ENCODE measurements at places on chromosomes 7 and 10.

DNA sequence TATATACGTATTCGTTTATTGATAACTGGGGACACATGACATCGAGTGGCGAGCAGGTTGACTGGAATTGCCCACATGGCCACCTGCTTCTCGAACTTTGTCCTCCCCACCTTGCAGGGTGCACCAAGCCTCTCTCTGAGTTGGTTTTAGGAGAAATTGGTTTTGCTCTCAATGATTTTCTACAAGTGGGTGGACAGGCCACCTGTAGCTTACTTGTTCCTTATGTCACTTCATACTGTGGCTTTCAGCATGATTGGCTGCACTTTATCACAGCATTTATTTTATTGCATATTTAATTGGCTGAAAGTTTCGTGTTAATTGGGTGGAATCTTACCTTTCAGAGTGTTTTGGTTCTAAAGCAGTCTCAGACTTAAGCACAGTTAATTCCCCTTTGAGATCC lies 215.6 kb upstream of the SHH start:
- no peak for DNase-seq

- DNase-seq = no peak
Measured at GRCh38 chr10:43167498-43167889, 29.2 kb downstream of the CSGALNACT2 start.

DNA sequence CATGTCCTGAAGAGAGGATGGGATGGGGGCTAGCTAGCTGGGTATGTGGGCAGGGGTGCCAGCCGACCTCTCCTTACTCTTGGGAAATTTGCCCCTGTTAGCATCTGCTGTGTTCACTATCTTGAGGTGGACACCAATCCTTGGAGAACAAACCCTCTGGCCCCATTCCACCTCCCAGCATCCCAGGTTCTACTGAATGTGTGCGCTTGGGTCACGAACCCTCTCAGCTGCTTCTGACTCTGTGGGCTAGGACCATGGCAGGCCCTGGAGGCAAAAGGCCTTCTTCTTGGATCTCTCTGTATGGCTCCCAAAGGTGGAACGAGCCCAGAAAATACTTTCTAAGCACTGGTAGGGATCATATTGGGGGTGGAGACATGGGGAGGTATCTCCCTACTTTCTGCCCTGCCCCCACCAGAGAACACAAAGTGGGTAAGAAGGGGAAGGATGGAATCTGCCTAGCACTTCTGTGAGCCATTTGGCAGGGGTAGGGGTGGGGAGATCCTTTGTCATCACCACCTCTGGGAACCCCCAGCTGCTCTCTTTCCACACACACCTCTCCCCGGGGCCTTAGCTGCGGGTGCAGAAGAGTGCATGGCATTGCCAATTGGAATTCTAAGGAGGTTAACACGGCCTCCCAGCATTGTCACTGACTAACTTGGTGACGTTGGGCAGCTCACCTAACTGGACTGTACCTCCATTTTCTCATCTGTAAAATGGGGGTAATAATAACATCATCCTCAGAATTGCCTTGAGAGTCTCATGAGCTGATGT lies 7.7 kb downstream of the UNC5B start:
- no peak for DNase-seq

DNA sequence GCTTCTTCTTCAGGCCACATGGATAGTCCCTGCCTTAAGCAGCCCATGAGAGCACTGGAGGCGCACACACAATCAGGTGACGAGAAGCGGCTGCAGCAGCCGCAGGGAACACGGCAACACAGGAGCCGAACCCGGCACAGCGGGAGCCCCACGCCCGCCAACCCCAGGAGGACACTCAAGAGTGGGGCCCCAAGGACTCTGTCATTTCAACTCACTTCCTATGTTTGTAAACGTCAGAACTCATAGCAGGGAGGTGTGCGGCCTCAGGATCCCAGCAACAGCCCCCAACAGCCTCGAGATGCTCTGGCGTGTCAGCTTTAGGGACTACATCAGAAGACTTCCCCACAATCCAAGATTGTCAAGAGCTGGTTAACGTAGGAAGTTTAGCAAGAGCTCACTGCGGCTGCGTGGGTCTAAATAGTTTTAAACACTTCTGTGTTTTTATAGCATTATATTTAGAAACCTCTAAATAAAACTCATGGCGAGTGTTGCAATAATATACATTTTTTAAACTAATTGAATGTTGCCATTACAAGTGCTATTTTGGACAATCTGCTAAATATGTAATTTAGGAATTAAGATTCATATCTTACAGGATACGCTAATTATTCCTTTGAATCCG lies 123.4 kb downstream of the MAD1L1 start:
- DNase-seq = no peak

GRCh38 chr10:13705526-13706174 lies 118.9 kb downstream of the PRPF18 start:
- no peak for DNase-seq

- no peak for DNase-seq
Measured at GRCh38 chr10:101050208-101051069, 11.3 kb upstream of the KAZALD1 start.

- DNase-seq = no peak
Measured at GRCh38 chr10:125177641-125178640, 17.6 kb upstream of the CTBP2 start.

DNA sequence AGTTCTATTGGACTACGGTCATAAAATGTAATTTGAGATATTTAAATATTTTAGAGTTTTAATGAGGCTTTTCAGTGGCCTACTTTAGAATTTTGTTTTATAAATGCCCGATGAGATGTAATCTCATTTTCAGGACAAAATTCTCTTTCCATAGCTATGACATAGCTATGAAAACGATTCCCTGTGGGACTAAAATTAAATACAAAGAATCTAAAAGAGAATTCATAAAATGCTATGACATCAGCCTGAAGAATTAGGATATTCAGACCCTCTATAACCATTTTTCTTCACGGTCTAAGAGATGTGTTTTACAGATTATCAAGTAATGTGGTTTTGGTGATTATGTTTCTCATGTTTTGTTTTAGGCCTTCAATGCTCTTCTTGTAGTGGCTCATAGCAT lies 48.2 kb upstream of the ODAD2 start:
- DNase-seq = no peak

- DNase-seq = no peak
Measured at GRCh38 chr7:45084901-45085618, 3.7 kb downstream of the NACAD start.

GRCh38 chr10:92846-93245 lies 42.4 kb upstream of the ZMYND11 start:
- DNase-seq = no peak

GRCh38 chr10:3455385-3456334 lies 283.1 kb upstream of the PITRM1 start:
- DNase-seq = no peak

DNA sequence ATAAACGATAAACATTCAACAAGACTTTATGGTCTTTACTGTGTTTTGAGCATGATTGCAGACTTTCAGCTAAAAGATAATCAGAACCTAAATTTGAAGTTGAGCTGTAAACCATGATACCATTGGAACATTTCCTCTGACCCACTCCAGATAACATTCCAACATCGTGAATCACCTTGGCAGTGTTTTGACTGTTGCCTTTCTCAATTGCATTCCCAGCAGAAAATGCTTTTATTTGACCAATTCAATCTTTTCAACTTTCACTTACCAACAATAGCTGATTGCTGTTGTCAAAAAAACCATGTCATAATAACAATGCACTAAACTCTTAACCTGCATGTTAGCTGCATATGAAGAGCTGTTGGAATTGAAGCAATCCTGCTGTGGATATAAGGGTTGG lies 165.5 kb downstream of the MDFIC start:
- DNase-seq = no peak

DNA sequence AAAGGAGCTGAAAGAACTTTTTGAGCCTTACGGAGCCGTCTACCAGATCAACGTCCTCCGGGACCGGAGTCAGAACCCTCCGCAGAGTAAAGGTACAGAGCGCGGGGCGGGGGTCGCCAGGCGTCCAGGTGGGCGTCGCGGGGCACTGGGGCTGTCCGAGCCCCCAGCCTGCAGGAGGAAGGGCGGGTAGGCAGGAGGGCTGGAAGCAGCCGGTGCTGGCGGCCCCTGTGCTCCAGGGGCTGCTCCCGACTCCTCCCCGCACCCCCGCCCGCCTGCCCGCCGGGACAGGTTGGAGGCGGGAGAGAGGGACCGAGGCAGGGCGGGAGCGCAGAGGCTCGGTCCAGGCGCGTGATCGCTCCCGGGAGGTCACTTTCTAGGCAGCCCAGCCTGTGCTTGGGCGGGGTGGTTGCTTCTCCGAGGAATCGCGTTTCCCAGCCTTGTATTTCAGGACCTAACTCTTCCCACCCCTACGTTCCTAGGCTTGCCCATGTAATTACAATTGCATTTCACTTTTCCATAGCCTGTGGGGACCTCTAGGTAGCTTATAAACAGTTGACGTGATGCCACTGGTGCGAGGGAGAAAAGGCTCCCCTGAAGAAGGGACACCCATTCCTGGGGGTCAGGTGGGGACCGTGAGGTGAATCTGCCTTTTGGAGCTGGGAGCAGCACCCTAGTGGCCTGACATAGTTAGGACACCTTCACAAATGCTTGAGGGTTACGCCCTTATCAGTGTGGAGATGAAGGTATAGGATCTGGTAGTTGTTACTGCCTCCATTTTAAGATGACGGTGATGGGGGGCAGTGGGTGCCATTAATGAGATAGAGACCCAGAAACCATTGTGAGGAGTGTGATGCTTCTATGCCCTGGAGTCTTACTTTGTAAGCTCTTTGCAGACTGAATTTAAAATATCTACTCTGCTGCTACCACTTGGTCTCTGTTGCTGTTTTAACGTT lies 148.2 kb downstream of the CELF2 start:
- no peak for DNase-seq

DNA sequence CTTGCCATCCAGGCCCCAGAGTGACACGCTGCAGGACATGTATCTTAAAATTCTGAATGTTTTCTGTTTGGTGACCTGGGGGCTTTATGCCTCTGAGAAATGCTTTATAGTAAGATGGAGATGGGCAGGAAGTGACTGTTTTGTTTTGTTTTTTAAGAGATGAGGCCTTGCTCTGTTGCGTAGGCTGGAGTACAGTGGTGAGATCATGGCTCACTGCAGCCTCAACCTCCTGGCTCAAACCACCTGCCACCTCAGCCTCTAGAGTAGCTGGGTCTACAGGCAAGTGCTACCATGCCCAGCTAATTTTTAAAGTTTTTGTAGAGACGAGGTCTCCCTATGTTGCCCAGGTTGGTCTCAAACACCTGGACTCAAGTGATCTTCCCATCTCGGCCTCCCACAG lies 20.6 kb downstream of the ZNF777 start:
- DNase-seq = no peak

- no peak for DNase-seq
Measured at GRCh38 chr7:47458057-47458456, 123.9 kb downstream of the TNS3 start.

GRCh38 chr10:127527891-127528290 lies 21.2 kb upstream of the NPS start:
- DNase-seq = no peak

DNA sequence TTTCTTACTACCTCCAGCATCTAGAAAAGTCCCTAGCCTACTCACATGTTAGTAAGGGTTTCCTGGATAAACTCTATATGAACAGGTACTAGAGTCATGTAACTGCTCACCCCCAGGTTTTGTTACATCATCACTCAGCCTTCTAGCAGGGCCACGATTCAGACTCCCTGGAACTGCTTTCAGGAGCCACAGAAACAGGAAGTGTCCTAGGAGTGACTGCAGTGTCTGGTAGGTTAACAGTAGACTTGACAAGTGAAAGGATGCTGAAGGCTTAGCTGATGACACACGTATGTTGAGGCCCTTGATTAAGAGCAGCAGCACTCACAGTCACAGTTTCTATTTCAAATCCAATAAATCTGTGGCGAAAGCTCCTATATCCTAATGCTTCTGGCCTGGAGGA lies 101.2 kb downstream of the DNMBP start:
- DNase-seq = no peak

DNA sequence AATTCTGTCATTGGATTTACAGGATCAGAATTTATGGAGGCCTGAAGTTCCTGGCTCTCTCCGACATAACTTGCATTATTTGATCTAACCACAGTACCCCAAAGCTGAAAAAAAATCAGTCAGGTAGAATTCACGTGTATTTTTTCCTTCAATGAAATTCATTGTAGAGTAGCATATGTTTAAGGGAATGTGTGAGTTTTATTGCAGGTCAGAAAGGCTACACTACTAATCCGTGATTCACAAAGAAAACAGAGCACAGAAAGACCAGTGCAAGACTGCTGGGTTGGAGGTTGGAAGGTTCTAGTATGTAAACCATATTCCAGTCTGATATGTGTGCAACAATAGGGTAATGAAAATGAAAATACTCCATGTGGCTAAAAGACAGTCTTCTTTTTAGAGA lies 247.0 kb upstream of the FERD3L start:
- no peak for DNase-seq

DNA sequence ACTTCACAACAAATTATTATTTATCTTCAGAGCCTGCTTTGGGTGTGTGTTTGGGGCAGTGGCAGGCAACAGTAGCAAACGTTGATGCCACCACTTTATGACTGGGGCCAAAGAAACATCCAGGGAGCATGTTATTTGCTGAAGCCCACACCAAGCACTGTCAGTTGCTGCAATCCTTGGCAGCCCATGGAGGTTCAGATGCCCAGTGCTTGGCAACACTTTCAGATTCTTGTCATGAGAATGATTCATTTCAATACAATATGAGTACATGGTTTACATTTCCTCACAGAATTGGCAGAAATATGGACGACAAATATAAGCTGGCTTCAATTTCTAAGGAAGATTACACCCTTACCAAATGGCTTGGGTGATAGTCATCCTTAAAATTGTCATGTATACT lies 46.5 kb upstream of the GLI3 start:
- DNase-seq = no peak

GRCh38 chr7:7639847-7640220 lies 718 bp upstream of the UMAD1 start:
- DNase-seq = no peak

DNA sequence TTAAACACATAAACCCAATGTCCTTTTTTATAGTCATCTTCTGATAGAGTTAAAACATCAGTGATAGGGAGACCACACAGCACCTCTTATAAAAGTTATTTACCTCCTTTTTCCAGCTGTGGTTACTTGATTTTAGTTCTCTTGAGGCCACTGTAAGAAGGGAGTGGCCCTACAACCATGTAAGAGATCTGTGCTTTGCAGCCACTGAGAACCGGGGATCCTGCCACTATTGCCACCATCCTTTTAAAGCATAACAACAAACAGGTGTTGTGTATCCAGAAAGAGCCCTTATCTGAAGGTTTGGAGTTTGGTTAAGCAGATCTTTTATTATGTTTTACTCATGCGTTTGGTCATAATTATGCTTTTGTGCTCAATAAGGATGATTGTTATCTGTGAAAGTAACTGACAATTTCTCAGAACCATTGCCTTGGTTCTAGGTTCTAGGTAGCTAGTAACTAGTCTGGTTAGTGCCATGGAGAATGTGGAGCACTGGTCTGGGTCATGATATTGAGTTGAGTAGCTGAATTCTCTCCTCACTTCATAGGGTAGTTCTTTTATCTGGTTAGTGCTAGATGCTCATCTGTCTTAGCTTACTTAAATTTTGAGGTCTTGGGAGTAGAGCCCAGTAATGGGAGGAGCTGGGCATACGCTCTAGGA lies 56.5 kb downstream of the ST7 start:
- DNase-seq = no peak
